Vagina (tissue), 2 donors: ENCODE measurements at places on chromosomes 12 and 14.

GRCh38 chr14:56807386-56808109, 2.7 kb downstream of the OTX2 start:
- DNase-seq, result no peak

GRCh38 chr12:15230751-15231150, 9.5 kb upstream of the RERG start:
- DNase-seq, result no peak

GRCh38 chr14:75539561-75540478, 17.6 kb downstream of the BATF start:
- no peak for DNase-seq

DNA sequence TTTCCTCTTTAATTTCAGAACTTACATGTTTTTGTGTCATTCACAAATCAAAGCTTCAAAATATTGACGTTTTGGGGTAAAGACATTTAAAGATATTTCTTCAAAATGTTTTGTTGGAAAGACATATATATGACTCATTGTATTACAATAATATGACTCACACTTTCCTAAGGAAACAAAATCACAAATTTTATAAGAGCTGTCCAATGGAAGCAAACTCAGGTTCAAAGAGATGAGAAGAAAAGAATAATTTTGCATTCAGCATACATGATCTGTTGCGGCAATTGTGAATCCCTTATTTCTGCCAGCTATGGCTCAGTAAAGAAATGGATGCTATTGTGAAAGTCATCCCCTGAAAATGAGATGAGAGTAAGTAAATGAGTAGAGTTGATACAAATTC, 82.7 kb downstream of the GRIP1 start:
- DNase-seq, result no peak

- no peak for DNase-seq
These were observed 13.3 kb upstream of the BDKRB2 start for GRCh38 chr14:96191353-96191752.

DNA sequence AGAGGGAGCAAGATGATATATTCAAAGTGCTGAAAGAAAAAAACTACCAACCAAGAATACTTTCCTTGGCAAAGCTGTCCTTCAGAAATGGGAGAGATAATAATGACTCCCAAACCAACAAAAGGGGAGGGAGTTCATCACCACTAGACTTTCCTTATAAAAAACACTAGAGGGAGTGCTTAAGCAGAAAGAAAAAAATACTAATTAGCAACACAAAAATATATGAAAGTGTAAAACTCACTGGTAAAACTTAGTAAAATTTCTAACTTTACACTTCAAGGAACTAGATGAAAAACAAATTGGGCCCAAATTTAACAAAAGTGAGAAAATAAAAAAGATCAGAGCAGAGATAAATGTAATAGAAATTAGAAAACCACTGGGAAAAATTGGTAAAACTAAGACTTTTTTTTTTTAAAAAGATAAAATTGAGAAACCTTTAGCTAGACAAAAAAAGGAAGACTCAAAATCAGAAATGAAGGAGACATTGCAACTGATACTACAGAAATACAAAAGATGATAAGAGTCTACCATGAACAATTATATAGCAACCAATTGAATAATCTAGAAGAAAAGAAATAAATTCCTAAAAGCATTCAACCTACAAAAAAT, 60.4 kb upstream of the FAR2 start:
- no peak for DNase-seq

GRCh38 chr14:89171168-89171567, 245.9 kb downstream of the FOXN3 start:
- no peak for DNase-seq

GRCh38 chr12:11927286-11927935, 143.3 kb upstream of the BCL2L14 start:
- DNase-seq, result no peak

GRCh38 chr12:124369055-124369826, 74.3 kb downstream of the RFLNA start:
- no peak for DNase-seq

DNA sequence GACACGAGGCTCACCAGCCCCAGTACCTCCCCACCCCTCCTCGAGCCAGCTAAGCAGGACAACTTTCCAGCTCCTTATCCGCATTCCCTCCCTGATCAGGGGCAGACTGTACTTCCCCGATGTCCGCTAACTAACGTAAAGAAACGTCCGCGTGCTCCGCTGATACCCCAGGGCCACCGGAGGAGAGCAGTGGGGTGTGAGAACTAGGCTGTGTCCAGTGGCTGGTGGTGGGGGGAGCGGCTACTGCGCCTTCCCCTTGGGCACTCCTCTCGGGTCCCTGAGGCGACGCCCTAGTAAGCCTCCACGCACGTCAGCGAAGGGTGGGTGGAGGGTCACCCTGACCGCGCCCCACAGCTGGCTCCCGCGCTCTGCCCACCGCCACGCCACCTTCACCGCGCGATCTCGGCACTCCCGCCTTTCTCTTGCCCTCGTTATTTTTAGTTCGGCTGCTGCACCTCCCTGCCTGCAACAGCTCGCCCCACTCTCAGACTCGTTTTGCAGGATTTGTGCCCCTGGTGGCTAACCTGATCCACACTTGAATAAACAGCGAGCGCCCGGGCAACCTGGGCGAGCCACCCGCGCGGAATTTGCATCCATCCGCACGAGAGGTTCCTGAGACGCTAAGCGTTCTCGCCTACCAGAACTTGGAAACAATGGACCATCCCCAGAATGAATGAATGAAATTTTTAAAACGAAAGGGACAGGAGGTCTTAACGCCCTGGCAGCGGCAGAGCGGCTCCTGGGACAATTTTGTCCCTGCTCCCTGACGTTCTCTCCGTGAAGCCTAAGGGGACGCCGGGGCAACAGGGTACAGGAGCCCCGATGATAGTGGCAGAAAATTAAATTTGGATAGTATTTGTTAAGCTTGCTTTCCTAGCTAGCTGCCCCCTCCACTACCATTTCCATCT, 6.9 kb upstream of the BMP4 start:
- no peak for DNase-seq

DNA sequence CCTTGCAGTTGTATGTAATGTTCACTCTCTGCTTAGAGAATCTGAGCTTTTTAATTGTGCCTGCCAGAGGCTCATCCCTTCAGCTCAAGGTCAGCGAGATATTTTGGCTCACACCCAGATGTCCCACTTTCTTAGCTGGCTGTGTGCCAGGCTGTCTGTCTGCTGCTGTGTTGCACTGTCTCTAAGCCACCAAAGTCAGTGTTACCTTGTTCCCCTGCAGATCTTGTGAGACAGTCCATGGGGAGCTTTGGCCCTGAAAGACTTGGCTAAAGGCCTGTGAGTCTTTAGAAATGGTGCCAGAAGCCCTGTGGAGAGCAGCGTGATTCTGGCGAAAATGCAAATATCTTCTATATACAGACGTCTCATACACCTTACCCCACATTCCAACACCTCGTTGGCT, 293.7 kb downstream of the TTC6 start:
- DNase-seq, result no peak

GRCh38 chr12:124321556-124322270, 26.8 kb downstream of the RFLNA start:
- DNase-seq, result no peak

GRCh38 chr12:104462931-104463339, 6.2 kb downstream of the CHST11 start:
- DNase-seq, result no peak

- no peak for DNase-seq
These were observed 156.8 kb upstream of the PDE3A start for GRCh38 chr12:20211541-20211940.

- DNase-seq, result no peak
These were observed 210.1 kb upstream of the DAAM1 start for GRCh38 chr14:58978343-58978742.

DNA sequence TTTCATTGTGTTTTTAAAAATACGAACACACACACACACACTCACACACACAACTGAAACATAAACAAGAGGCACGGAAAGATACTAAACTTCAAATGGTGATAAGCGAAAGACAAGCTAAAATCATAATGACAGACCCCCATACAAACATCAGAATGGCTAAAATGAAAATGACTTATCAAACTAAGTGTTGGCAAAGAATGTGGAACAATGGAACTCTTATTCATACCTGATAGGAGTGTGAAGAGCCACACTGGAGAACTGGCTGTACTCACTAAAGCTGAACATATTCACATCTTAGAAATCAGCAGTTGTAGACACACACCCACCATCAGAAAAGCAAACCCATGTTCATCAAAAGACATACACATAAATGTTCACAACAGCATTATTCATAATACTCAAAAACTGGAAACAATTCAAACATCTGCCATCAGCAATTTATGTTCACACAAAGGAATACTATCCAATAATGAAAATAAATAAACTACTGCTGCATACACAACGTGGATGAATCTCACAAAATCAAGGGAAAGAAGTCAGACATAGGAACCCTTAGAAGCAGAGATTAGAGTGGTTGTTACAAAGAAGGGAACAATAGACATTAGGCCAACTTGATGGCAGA, 11.8 kb downstream of the STXBP6 start:
- no peak for DNase-seq

- DNase-seq, result no peak
These were observed 99.7 kb downstream of the FGD4 start for GRCh38 chr12:32499048-32499447.

GRCh38 chr12:72110937-72111650, 161.1 kb upstream of the TRHDE start:
- no peak for DNase-seq

DNA sequence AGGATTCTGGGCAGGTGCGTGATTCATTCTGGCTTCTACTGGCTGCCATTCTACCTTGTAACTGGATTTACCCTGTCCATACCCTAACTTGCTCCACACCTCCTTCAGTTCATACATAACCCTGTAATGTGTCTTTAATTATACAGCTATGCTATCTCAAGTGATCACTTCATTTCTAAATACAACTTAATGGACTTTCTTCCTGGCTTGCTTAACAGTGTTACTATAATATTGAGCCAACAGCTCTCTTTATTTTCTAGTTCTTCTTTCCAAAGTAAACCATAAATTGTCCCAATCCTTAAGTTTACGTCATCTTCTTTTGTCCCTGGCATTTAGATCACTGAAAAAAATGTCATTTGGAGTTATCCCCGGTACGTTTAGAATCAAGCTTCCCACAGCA, 75.9 kb upstream of the KCNJ8 start:
- no peak for DNase-seq

- DNase-seq, result no peak
These were observed 27.3 kb downstream of the SPRING1 start for GRCh38 chr12:116710370-116711150.

GRCh38 chr12:40565029-40565633, 127.1 kb upstream of the CNTN1 start:
- no peak for DNase-seq

GRCh38 chr12:109738209-109738608, 24.6 kb downstream of the FAM222A start:
- DNase-seq, result no peak

- DNase-seq, result no peak
These were observed 209.8 kb downstream of the PELI2 start for GRCh38 chr14:56328021-56328420.

DNA sequence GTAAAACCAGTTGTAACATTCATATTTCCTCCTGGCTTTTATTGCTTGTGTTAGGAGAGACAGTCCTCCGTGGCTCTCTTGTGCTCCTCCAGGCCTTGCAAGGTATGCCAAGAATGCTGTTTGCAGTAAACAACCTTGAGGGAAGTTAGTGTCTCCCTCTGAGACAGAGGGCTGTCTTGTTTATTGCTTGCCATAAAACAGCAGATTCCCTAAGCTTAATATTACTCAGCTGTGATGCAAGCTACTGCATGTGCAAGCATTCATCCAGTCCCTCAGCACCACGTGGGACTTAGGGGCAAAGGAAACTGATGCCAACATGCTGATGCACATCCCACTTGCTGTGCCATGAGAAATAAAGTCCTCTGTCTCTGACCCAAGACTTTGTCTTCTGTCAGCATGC, 6.6 kb downstream of the POMT2 start:
- no peak for DNase-seq

DNA sequence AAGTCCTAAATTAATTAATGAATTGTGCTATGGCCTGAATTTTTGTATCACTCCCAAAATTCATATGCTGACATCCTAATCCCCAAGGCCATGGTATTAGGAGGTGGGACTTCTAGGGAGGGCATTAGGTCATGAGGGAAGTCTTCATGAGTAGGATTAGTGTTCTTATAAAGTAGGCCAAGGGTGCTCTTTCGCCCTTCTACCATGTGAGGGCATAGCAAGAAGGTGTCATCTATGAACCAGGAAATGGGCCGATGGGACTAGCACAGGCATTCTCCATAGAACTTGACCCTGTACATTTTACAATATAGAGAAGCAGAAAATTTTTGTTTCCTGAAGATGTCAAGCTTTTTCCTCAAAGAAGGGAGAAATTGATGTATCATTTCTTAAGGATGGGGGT, 12.5 kb downstream of the SYT10 start:
- no peak for DNase-seq

- DNase-seq, result no peak
These were observed 138.4 kb upstream of the DCN start for GRCh38 chr12:91320999-91321398.

- DNase-seq, result no peak
These were observed 1.4 kb downstream of the RIOX1 start for GRCh38 chr14:73492043-73492552.

DNA sequence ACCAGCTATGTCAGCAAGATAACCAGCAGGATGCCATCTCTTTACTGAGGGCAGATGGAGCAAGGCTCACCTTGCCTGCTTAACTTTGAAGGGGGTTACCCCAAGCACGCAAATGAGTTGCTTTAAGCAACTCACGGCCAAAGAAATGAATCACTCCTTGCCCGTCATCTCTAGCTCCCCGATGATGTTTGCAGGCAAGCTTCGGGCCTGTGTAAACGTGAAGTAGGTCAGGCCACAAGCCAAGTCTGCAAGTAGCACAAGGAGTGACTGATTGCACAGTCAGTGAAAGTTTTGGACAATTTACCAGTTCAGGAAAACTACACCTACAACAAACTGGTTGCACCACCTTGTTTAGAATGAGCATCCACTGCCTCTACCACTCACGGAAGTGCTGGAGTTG, 699.7 kb upstream of the TBX3 start:
- no peak for DNase-seq

DNA sequence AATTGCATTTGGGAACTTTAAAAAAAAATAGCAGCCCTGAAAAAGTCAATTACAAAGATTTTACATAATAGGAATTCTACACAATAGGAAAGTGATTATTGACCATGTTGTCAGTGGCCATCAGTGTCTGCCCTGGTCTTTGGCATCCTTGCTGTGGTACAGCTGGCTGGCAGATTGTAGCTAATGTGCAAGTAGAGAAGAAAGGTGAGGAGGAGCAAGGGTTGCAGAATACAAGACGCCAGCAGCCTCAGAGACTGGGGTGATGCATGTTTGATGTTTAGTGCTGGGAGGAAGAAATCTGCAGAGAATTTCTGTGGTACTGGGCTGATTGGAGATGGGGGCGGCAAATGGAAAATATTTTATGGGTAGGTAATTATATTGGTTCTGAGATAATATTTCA, 322.9 kb downstream of the TMEM117 start:
- no peak for DNase-seq

DNA sequence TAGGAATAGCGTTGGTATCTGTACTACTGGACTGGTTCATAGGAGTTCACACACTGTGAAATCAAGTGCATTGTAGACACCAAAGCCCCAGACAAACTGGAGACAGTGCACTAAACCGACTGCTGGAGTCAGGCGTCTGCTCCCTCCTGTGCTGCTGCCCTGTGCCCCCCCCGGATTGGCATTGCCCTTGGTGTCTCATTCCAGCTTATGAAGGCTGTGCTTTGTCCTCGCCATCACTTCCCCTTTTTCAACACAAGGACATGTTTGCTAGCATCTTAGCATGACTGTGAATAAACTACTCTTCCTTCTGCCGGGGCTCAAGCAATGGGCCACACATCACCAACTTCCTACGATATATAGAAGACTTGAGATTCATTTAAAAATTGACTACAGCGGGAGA, 84.0 kb downstream of the TMCC3 start:
- DNase-seq, result no peak

GRCh38 chr14:68644101-68644500, 148.8 kb downstream of the ZFP36L1 start:
- no peak for DNase-seq
